AG09309 (cell line): ENCODE measurements at places on chromosomes 6 and 20.

DNA sequence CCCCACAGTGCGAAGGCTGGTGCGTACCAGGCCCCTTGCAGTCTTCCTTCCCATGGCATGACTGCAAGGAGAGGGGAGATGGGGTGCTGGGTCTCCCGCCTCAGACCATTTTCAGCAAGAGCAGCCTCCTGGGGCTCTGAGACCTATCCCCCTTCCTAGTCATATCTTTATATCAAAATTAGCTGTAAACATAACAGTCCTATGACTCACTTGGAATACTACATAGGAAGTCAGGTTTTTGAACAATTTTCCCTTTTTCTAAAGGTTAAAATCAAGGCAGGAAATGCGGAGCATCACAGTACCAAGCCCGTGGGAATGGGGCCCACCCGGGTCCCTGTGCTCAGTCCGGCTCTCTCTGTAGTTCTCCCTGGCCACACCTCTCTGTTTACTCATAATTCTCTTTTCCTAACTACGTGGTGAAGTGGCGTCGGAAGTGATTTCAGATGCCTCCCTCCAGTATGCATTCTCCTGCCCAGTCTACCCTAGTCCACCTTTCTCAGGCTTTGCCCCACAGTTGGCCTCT lies 109.8 kb upstream of the TMEM170B start:
- no peak for DNase-seq

GRCh38 chr20:13910492-13910891 lies 79.9 kb downstream of the SEL1L2 start:
- no peak for DNase-seq

DNA sequence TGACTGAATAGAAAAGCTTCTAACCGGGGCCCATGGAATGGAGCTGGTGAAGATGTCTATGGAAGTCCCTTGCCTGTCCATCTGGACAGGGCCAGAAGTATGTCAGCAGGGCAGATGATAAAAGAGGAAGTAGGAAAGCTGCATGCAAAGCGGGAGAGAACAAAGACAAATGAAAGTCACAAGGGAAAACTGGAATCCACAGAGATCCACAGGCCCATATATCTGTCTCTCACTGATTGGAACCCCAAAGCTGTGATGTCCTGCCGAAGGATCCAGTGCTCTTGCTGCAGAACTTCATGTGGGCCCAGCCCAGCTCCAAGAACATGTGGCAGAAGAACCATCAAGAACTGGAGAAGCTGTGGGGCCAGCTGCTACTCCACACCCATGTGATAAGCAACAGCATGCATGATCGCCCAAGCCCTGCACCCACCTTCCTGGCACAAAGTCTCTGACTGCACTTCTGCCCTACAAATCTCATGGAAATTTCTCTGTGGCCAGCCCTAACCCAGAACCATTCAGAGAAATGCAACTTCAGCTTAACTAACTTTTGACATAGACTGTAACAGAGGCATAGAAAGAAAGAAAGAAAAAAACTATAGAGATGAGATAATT lies 716.0 kb downstream of the KIF16B start:
- DNase-seq = no peak

DNA sequence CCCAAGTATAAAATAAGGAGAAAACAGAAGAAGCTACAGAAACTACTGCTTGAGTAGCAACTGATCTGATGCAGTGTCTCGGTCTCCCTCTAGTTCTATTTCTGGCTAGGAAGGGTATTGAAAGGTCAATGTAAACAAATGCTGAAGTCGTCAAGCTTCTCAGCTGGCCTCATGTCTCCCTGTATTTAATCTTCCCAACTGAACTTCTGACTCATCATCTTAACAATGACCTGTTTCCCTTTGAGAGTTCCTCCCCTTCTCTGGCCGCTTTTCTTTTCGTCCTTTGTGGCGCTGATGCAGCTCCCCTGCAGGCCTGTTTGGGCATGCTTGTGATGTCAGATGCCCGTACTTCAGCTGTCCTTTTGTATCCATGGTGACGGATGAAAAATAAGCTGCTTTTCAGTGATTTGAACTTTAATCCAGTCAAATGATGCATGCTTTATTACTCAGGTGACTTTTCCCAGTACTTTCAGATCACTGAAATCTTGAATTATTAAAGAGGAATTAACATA lies 7.8 kb upstream of the LCA5 start:
- DNase-seq = peak; percentile 89

- no peak for DNase-seq
Measured at GRCh38 chr6:164039954-164040375, 625.4 kb downstream of the QKI start.

DNA sequence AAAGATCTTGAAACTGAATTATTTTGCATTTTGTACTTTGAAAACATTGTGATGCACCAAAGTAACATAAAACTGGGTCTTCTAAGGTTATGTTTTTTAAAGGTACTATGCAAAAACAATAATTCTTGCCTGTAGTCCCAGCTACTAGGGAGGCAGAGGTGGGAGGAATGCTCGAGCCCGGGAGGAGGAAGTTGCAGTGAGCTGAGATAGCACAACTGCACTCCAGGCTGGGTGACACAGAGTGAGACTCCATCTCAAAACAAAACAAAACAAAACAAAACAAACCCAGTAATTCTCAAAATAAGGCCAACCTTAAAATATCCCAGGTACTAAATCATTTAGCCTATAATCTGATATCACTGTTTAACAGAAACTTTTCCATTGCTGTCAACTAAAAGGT lies 269.6 kb downstream of the KHDC1L start:
- DNase-seq = no peak

- no peak for DNase-seq
Measured at GRCh38 chr6:34583861-34584604, 27.9 kb upstream of the SPDEF start.
